ENCODE measurements at places on chromosomes 6 and 20.

GRCh38 chr6:151063352-151063751 is 176.4 kb upstream of the AKAP12 start:
- peak; percentile 81 for DNase-seq

DNA sequence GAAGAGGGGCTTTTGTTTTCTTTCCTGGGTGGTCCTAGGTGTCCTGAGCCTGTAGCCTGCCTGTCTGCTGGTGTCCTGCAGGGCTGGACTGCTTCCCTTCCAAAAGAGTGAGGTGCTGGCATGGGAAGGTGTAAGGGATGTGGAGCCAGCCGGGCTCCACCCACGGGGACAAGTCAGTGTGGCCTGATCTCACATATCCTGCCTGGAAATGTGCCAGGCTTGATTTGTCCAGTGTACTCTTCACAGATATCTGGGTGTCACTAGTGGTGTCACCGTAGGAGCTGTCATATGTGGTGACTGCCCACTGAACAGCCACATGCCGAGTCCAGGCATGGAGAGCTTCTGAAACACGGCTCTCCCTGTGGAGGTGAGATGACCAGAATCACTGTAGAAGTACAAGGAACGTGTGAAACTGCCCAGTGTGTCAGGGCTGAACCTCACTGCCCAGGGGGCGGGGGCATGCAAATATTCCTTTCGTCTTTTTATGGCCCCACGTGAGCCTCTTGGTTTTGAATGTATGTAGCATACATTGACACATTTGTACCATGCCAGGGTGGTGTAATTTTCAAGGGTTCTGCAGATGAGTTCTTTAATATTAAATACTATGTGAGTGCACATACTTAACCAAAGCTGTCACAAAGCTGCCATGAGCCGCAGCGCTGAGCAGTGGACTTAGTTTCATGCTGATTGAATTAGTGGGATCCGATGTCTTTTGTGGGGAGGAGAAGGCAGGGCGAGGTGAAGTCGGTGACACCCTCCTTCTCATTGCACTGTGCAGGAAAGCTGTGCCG is 55.8 kb downstream of the CDH4 start:
- no peak for DNase-seq

- no peak for DNase-seq
These were observed 665.2 kb downstream of the DOK5 start for GRCh38 chr20:55140631-55141030.

- DNase-seq = no peak
These were observed 42.4 kb upstream of the EPB41L1 start for GRCh38 chr20:36112112-36112511.

- no peak for DNase-seq
These were observed 406.1 kb upstream of the HSF2 start for GRCh38 chr6:121993362-121993761.

- DNase-seq = peak; percentile 47
These were observed 12.1 kb downstream of the FOXS1 start for GRCh38 chr20:31833130-31833930.

DNA sequence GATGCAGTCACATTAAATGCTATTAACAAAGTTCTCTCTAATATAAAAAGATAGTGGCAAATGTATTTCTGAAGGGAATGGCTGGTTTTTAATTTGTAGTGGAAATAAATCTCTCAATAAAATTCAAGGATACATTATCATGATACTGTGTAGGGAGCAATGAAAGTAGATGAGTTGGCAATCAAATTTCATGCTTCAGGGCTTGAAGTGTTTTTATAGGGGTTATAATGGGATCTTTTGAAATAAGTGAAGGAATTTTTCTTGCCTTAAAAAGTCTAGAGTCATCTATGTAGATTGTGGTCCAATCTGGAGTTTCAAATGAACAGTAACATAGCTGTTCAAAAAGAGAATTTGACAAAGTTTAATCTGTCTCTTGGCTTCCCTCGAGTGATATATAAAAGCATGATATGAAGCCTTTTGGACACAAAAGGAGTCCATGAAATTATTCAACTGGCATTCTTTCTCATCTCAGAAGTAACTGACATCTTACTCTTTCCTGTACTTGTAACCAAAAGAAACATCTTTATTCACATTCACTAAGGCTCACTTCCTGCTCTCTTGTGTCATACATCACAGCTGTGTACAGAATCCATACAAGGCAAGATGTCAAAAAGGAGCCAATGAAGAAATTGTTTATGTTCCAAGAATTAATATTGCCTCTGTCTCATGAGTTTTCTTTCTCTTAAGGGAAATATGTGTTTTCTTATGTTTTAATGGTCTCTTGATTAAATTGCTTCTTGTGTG is 591.0 kb upstream of the GJE1 start:
- DNase-seq = no peak

GRCh38 chr20:53692465-53693067 is 98.9 kb upstream of the ZNF217 start:
- peak; percentile 82 for DNase-seq

DNA sequence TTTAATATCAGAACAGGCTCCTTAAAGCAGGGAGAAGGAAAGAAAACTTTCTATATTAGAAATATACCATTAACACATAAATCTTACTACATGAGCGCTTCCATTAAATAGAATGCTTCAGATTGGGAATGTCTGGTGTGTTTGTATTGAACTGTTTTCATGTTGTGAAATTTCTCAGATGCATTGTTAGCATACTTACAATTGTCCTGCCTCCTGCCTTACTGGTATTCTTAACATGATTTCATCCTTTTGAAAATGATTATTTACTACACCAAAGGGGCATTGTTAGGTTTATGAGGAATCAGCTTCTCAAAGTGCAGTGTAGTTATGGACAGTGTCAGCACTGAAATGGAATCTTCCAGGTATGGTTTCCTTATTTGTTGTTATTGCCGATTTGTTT is 145.6 kb downstream of the MTFR2 start:
- no peak for DNase-seq

DNA sequence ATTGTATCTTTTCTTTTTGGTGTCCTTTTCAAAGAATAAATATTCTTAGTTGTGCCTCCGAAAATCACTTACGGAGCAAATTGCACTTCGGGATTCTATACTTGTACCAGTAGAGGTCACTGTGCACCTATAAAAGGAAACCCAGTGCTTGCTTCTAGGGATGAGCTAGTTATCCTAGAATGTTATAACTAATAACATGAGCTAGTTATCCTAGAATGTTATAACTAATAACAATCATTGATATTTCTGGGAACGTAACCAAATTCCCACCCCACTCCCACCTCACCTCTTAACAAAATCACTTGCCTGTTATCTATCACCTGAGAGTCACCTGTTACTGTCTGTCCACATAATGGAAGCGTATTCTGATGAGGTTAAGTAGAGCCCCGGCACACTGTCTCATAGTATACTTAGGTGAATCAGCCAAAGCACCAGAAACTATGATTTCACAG is 126.9 kb upstream of the TIAM2 start:
- peak; percentile 72 for DNase-seq

GRCh38 chr6:43636308-43636659 is 644 bp downstream of the MAD2L1BP start:
- DNase-seq = no peak

GRCh38 chr6:54632984-54633565 is 213.5 kb upstream of the FAM83B start:
- no peak for DNase-seq

- no peak for DNase-seq
These were observed 195.3 kb upstream of the SULF2 start for GRCh38 chr20:47980336-47981177.

- no peak for DNase-seq
These were observed 29.5 kb downstream of the TMEM181 start for GRCh38 chr6:158589366-158589765.

- no peak for DNase-seq
These were observed 18.0 kb upstream of the HLA-A start for GRCh38 chr6:29924287-29924686.

DNA sequence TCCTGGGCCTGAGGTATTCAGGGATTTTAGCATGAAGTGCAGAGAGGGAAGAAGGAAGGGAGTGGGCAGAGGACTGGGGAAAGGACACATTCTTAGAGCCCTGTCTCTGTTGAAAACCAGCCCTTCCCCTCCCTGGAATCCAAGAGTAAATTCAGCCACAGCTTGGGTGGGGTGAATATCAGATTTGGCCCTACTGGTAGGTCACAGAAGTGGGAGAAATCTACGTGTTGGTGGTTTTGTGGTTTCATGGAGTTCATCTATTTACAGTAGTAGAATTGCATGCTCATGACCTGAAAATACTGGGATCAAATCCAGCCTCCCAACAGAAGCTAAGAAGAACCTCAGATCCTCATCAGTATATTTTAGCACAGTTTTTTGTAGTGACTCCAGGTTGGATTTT is 404.4 kb downstream of the BMP2 start:
- no peak for DNase-seq

- no peak for DNase-seq
These were observed 67.3 kb downstream of the SMAP1 start for GRCh38 chr6:70734979-70735378.

DNA sequence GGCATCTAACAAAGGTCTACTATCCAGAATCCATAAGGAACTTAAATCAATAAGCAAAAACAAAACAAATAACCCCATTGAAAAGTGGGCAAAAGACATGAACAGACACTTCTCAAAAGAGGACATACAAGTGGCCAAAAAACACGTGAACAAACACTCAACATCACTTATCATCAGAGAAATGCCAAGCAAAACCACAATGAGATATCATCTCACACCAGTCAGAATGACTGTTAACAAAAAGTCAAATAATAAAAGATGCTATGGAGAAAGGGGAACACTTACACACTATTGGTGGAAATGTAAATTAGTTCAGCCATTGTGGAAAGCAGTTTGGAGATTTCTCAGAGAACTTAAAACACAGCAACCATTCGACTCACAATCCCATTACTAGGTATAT is 19.4 kb upstream of the VNN1 start:
- DNase-seq = no peak

DNA sequence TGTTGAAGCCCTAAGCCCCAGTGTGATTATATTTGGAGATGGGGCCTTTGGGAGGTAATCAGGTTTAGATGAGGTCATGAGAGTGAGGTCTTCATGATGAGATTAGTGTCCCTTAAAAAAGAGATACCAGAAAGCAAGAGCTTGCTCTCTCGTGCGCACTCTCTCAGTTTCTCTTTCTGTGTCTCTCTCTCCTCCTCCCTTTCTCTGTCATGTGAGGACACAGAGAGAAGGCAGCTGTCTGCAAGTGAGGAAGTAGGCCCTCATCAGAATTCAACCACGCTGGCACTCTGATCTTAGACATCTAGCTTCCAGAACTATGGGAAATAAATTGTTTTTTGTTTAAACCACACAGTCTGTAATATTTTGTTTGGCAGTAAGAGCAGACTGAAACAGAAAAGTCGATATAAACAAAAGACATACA is 180.5 kb downstream of the IBTK start:
- no peak for DNase-seq

DNA sequence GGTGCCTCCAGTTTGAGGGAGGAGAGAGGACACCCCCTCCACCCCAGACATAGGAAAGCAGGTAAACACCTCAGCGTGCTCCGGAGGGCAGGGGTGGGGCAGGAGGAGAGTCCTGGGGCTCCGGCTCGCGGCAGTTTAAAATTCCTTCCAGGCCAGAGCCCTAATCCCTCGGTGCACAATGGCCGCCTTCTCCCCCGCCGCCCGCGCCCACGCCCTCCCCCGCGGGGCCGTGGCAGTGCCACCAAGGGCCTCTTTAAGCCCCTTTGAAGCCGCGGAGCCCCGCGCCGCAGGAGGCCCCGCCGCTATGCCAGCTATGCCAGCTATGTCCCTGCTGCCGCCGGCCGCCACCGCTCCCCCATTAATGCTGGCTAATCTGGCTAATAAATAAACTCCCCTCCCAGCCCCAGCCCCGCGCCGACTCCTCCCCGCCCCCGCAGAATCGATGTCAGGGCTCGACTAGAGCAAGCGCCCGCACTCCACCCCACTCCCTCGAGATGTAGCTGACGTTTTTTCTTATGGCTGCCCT is 125.1 kb downstream of the MRPL14 start:
- peak; percentile 68 for DNase-seq

GRCh38 chr6:36113049-36113448 is 17.3 kb upstream of the MAPK13 start:
- DNase-seq = peak; percentile 28

DNA sequence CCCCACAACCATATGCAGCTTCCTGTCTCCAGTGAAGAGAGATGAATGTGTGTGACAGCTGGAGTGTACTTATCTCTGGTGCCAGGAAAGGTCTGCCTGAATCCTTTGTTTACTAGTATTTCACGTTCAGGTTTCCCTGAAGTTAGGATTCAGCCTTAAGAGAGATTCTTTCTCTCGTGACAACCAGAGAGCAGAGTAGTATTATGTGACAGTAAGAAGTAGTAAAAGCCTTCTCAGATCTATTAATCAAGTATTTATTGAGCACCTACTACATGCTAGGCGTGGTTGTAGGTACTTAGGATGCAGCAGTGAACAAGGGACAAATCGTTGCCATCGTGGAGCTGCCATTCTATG is 949 bp downstream of the KIFC1 start:
- no peak for DNase-seq

DNA sequence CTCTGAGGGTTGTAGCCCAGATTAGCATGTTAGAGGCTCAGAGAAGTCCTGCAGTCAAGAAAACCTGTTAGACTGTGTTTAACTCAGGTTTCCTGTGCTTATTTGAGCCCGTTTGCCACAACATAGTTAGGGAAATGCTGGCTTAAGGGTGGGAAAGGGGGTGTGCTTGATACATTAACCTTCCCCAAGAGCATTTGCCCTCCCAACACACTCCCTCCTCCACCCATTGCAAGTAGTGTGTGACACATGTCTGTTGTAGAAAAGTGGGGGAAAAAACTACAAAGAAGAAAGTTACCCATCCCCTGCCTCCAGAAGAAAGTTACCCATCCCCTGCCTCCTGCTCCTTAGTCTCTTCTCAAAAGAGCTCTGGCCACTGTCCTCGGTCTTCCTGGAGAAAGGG is 36.8 kb upstream of the MRPS18A start:
- no peak for DNase-seq

- no peak for DNase-seq
These were observed 109.7 kb downstream of the FIG4 start for GRCh38 chr6:109800771-109801170.

DNA sequence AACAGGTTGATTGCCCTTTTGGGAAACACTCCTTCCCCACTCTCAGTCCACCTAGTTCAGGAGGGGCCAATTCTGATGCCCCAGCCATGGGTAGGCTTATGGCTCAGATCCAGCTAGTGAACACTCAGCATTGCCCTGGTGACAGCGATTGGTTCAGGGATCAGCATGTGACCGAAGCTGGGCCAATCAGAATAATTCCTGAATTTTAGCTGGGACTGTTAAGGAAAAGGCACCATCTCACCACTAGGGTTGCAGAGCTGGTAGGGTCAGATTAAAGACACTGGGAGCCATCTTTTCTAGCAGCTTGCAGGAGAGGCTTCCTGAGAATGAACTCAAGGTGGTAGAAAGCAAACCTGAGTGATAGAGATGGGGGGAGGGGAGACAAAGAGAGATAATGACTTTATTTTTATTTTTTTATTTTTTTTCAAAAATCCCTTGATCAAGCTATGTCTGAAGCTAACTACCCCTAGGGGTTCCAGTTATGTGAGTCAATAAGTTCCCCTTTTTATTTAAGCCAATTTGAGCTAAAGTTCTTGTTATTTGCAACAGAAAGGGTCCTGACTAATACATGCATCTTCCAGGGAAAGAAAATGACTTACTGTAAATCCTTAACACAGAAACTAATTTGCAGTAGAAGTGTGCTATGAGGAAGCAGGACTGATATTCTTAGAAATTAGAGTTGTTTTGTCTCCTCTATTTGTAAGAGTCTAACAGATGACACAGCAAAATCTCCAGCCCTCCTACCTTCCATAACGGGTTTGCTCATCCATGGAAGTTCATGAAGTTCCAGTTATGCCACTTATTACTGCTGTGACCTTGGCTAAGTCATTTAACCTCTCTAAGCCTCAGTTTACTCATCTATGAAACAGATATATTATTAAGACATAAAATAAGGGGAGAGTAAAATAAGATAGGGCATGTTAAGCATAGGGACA is 44.7 kb downstream of the EYA2 start:
- DNase-seq = no peak
